ENCODE measurements at places on chromosomes 7 and 10. TPM values are rescaled to one million over a fixed set of nuclear protein-coding genes. Genes with fewer than 3 reads are reported as not detected.

DNA sequence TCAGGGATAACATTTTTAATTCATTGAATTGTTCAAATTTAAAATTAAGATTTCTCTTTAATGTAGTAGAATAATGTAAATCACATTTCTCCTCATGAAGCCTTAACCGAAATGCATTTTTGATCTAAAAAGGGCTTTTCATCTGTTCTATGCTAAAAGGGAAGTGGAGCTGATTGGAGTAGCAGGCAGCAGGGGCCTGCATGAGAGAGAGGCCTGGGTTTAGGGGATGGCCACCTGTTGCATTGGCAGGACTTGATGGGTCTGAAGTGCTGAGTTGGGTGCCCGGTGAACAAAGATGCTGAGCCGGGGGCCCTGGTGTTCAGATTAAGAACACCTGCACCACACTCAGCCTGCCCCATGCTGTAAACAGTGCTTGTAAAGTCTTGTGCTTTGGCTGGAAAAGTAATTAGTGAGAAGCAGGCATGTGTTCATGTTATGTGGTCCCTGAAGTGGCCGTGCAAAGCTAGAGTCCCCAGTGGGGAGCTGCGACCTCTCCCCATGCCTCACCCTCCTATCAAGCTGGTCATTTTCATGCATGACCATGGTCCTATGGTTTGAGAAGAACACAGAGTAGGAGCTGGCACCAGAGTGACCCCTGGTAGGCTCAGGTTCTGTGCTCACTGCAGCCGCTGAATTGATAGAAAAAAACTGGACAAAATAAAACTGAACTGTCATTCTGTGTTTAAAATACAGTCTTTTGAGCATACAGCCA lies 124.3 kb downstream of the ADCY1 start:
- no peak for DNase-seq
- no peaks in the 10 kb centered on the region for H3K27me3 ChIP-seq
- no peaks in the 10 kb centered on the region for H3K36me3 ChIP-seq

DNA sequence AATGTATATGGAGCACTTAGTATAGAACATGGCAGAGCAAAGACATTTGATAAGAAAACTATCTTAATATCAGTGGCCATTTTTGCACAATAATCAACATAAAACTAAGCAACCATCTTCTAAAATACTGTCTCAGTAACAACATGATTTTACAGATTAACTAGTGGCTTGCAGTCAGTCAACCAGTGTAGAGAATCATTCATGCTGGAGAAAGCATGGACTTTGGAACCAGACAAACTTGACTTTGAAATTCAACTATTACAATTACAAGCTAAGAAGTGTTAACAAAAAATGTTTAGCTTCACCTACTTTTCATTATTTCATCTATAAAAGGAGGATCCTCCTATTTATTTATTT lies 27.7 kb downstream of the CUBN start:
- peak overlapping the region; percentile 58 for H3K27ac ChIP-seq
- H3K36me3 ChIP-seq = no peaks in the 10 kb centered on the region
- H3K27me3 ChIP-seq = no peaks in the 10 kb centered on the region
- H3K4me3 ChIP-seq = no peak overlapping the region
- DNase-seq = no peak

- H3K36me3 ChIP-seq = no peaks in the 10 kb centered on the region
- no peak for DNase-seq
- H3K27me3 ChIP-seq = peaks cover 100% of the 10 kb centered on the region
- no peak overlapping the region for H3K4me3 ChIP-seq
These were observed 90.3 kb downstream of the MICALL2 start for GRCh38 chr7:1368682-1369571.

- peaks cover 66% of the 10 kb centered on the region for H3K4me1 ChIP-seq
- DNase-seq = no peak
- H3K27me3 ChIP-seq = no peaks in the 10 kb centered on the region
- H3K4me3 ChIP-seq = peak overlapping the region; percentile 48
- H3K27ac ChIP-seq = peak overlapping the region; percentile 78
- H3K36me3 ChIP-seq = peaks cover 13% of the 10 kb centered on the region
These were observed 30.5 kb downstream of the TACC2 start for GRCh38 chr10:122019414-122019975.

- H3K27ac ChIP-seq = peak overlapping the region; percentile 52
- peaks cover 25% of the 10 kb centered on the region for H3K36me3 ChIP-seq
- no peaks in the 10 kb centered on the region for H3K27me3 ChIP-seq
These were observed 6.4 kb downstream of the ATE1 start for GRCh38 chr10:121921238-121921931.

- H3K36me3 ChIP-seq = no peaks in the 10 kb centered on the region
- no peak for DNase-seq
- H3K4me3 ChIP-seq = no peak overlapping the region
- H3K27ac ChIP-seq = no peak overlapping the region
- no peaks in the 10 kb centered on the region for H3K4me1 ChIP-seq
These were observed 113.8 kb upstream of the PPP2R2D start for GRCh38 chr10:131786756-131787605.

DNA sequence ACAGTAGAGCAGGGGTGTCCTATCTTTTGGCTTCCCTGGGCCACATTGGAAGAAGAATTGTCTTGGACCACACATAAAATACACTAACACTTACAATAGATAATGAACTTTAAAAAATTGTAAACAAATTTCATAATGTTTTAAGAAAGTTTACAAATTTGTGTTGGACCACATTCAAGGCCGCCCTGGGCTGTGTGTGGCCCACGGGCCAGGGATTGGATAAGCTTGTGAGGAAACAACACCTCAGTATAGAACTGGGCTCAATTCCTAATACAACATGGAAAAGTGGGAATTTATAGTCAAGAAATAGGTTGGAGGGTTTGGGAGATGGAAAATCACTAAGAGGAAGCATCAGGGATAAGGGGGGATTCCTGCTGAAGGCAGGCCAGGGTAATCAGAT lies 17.7 kb downstream of the ZNF277 start:
- H3K36me3 ChIP-seq = no peaks in the 10 kb centered on the region
- DNase-seq = no peak
- H3K27me3 ChIP-seq = no peaks in the 10 kb centered on the region
- H3K4me3 ChIP-seq = no peak overlapping the region

- no peak for DNase-seq
- no peak overlapping the region for H3K4me3 ChIP-seq
- no peak overlapping the region for H3K27ac ChIP-seq
- H3K27me3 ChIP-seq = no peaks in the 10 kb centered on the region
These were observed 176.0 kb upstream of the MYO3A start for GRCh38 chr10:25758041-25758457.

GRCh38 chr10:127415901-127416581 lies 133.1 kb upstream of the NPS start:
- no peak for DNase-seq
- no peak overlapping the region for H3K4me3 ChIP-seq

- no peak overlapping the region for H3K4me3 ChIP-seq
- no peaks in the 10 kb centered on the region for H3K27me3 ChIP-seq
- H3K36me3 ChIP-seq = no peaks in the 10 kb centered on the region
These were observed 39.6 kb upstream of the MET start for GRCh38 chr7:116632384-116632783.

GRCh38 chr7:150824379-150825177 lies 24.0 kb downstream of the TMEM176A start:
- no peak overlapping the region for H3K4me3 ChIP-seq
- no peaks in the 10 kb centered on the region for H3K27me3 ChIP-seq
- no peaks in the 10 kb centered on the region for H3K36me3 ChIP-seq
- peaks cover 55% of the 10 kb centered on the region for H3K4me1 ChIP-seq

GRCh38 chr10:34495938-34496337 lies 319.2 kb downstream of the PARD3 start:
- DNase-seq = no peak
- H3K27ac ChIP-seq = no peak overlapping the region
- H3K27me3 ChIP-seq = no peaks in the 10 kb centered on the region
- no peaks in the 10 kb centered on the region for H3K36me3 ChIP-seq
- peaks cover 10% of the 10 kb centered on the region for H3K4me1 ChIP-seq

DNA sequence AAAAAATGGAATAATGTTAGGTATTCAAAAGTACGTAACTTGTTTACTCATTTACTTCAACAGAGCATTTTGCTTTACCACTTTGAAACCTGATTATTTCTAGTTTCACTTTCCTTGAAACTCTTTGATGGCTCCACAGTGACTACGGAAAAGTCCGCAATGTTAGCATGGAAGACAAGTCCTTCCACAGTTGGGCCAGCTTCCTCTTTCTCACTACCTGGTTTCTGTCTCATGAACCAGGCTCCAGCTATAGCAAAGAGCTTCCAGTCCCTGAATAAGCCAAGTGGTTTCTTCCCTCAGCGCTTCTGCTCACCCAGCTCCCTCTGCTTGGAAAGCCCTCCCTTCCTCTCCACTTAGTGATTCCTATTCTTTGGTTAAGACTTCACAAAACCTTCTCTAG lies 44.8 kb upstream of the SLC16A12 start:
- DNase-seq = no peak
- no peaks in the 10 kb centered on the region for H3K4me1 ChIP-seq
- H3K27me3 ChIP-seq = no peaks in the 10 kb centered on the region
- H3K27ac ChIP-seq = no peak overlapping the region
- peaks cover 5% of the 10 kb centered on the region for H3K36me3 ChIP-seq

- H3K4me1 ChIP-seq = no peaks in the 10 kb centered on the region
- no peak overlapping the region for H3K4me3 ChIP-seq
- no peaks in the 10 kb centered on the region for H3K36me3 ChIP-seq
These were observed 643.4 kb downstream of the DNAJB9 start for GRCh38 chr7:109213081-109213480.

GRCh38 chr7:113087071-113087998 lies 708 bp upstream of the GPR85 start:
- no peak for DNase-seq
- peaks cover 26% of the 10 kb centered on the region for H3K27me3 ChIP-seq
- peak overlapping the region; percentile 67 for H3K4me3 ChIP-seq
- peaks cover 13% of the 10 kb centered on the region for H3K4me1 ChIP-seq

DNA sequence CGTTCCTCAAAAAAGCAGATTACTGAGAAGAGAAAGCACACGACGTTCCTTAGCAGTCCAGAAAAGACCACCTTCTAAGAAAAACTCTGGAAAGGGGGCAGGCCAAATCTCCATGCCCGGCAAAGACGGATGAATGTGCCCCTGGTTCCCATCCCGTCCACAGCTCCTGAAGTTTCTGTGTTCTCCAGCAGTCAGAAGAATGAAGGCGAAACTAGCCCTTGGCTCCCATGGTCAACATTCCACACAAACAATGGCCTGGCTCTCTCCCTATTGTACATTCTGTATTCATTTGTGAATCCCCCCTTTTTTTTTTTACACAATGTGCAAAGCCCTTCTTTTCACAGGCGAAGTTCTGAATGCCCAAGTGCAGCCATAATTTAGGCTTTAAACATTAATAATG lies 5.3 kb downstream of the CTBP2 start:
- peak overlapping the region; percentile 93 for H3K4me3 ChIP-seq
- H3K4me1 ChIP-seq = peaks cover 87% of the 10 kb centered on the region
- H3K27ac ChIP-seq = peak overlapping the region; percentile 98
- no peak for DNase-seq
- no peaks in the 10 kb centered on the region for H3K27me3 ChIP-seq

DNA sequence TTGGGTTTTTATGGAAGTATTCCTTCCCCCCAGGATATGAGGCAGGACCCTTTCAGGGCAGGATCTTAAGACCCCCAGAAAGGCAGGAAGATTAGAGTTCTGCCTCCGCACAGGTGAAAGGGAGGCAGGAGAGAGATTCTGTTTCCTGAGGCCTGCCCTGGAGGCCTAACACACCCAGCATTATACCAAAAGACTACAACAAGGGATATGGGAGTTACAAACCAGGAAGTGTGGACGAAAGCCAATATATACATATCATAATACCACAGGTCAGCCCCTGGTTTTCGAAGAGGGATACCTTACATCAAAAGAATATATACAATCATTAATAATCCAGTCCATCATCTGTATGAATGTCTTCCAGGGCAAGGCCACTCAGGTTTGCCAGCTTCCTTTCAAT lies 14.2 kb downstream of the MINPP1 start:
- no peak overlapping the region for H3K27ac ChIP-seq
- H3K36me3 ChIP-seq = peaks cover 65% of the 10 kb centered on the region
- no peak overlapping the region for H3K4me3 ChIP-seq

Gene ZNF716
- total RNA-seq = not detected

Gene GIMAP5
- 10.7 TPM for total RNA-seq

Gene SLF2
- 16.4 TPM for total RNA-seq

Gene AKR1C2
- 17.5 TPM for total RNA-seq

Gene NPY4R2
- not detected for total RNA-seq

All from left ventricle myocardium inferior (tissue), 1 donor.